GM20000 (cell line): ENCODE measurements at places on chromosomes 2 and 18.
A peak's percentile ranks its signal among the peaks of the same experiment; 100 is the strongest.

GRCh38 chr18:48990481-48991318 lies 39.9 kb upstream of the SMAD7 start:
- DNase-seq = no peak

DNA sequence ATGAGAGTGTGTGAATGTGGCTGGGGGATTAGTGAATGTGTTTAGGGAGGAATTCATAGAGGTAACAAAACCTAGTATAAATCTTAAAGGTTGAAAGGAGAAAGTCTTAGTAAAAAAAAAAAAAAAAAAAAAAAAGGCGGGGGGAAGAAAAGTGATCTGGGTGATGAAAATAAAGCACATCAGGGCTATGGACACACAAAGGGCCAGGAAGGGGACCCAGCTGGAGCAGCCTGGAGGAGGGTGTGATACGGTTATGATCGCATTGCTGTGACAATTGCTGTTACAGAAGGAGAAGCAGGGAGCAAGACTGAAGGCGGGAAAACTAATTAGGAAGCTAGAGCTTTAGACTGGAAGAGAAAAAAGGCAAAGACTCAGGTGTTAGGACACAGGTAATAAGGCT lies 85.4 kb downstream of the DLGAP1 start:
- DNase-seq = no peak

DNA sequence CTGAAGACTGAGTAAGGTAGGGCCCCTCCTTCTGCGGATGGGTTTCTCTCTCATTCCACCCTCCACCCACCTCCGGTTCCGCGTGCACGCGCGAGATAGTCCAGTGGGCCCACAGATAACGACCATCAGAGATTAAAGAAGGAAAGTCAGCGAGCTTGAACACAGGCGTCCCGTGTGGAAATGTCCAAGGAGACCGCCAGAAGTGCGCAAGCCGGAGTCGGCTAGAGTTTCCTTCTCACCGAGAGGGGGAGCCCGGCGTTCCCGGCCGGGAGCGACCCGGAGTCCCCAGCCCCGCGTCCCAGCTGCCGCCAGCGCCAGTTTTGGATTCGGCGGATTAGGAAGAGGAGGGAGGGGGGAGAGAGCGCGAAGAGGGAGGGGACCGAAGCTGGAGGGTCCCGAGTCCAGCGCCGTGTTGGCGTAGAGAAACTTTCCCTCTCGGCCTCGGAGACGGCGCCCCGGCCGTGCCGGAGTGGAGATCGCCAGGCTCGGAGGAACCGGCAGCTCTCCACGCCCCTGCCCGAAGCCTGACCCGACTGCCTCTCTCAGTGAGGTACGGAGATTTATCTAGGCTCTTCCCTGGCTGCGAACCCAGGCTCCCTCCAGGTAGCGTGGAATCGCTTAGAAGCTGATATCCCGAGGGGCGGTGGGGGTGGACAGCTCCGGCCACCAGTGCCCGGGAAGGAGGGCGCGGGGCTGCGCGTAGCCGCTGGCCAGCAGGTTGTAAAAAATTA lies at the start of gene GULP1:
GULP1 (plus strand) TSS at position 258 of the 731 bp plus-strand sequence. CDS start 185,829 bp downstream, outside the sequence.
- peak; percentile 28 for DNase-seq

GRCh38 chr2:30222636-30223360 lies 8.5 kb upstream of the LBH start:
- DNase-seq = no peak

- no peak for DNase-seq
These were observed 46.7 kb downstream of the LYPD6B start for GRCh38 chr2:149084924-149085795.

DNA sequence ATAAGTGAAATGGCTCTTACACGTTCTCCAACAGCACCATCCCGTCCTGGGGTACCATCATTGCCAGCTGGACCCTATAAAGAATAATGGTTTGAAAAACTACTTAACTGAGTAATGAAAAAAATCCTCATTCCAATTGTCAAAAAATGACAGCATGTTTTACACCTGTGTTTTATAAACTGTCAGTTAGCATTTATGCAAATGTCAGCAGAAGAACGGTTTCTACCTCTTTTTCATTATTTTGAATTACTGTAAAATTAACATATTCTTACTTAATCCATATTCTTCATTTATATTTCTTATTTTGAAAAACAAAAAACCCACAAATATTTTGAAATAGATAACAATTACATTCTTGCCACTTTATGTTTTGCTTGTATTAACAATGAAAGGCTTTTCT lies 74.0 kb downstream of the COL3A1 start:
- no peak for DNase-seq

DNA sequence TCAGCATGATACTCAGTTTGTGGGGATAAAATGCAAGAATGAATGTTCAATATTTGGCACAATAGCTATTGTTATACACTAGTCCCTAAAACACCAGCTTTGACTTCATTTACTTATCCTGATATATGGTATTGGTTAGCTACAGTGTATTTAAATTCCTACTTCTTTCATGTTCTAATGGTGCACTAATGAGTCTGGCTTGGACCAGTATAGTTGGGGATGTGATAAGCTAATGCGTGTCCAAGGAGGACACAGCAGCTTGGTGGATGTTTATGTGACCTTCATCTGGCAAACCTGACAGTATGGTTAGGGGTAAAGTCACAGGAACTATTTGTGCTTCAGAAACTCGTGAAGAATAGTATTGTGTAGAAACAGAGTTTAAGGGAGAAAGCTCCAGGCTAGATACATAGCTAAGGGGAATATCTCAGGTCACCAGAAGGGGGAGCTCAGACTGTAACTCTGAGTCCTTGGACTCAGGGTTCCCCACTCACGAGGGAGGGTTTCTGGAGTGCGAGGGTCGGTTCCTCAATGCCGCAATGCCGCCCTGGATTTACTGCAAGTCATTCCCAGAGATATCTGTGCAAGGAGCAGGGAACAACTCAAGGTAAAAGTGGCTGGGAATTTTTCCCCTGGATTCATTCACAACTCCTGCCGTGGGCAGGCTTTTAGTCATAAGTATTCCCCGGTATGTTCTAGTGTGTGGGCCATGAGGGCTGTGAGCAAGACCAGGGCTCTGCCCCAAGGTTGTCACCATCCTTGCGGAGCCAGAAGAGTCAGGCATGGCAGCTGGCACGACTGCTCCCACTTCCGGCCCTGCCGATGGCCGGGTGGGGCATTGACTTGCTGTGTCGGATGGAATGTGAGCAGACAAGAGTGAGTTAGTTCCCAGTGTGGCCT lies 14.5 kb downstream of the IL1R2 start:
- DNase-seq = peak; percentile 60

DNA sequence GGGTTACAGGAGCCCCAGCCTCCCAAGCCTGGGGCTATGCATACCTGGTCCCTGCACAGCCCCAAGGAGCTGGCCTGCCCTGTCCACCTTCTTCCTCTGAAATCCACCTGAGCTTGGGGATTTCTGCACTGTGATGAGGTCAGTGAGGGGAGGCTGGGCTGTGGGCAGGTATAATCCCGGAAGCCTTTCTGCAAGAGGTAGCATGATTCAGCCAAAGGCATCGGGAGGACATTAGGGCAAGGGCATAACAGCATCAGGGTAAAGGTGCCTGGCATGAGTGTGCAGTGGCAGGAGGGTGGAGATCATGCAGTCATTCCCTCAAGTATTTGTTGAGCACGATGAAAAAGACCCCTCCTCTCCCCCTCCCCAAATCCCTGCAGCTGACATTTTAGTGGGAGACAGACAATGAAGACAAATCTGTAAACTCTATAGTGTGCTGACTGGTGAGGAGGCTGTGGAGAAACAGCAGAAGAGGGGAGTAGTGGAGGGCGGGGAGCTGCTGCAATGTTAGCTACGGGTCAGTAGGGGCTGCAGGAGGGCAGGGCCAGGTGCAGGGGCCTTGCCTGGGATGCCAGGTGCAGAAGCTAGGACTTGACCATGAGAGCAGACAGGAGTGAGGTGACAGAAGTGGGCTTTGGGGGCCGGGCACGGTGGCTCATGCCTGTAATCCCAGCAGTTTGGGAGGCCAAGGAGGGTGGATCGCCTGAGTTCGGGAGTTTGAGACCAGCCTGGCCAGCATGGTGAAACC lies 18.7 kb downstream of the ZFP36L2 start:
- no peak for DNase-seq

DNA sequence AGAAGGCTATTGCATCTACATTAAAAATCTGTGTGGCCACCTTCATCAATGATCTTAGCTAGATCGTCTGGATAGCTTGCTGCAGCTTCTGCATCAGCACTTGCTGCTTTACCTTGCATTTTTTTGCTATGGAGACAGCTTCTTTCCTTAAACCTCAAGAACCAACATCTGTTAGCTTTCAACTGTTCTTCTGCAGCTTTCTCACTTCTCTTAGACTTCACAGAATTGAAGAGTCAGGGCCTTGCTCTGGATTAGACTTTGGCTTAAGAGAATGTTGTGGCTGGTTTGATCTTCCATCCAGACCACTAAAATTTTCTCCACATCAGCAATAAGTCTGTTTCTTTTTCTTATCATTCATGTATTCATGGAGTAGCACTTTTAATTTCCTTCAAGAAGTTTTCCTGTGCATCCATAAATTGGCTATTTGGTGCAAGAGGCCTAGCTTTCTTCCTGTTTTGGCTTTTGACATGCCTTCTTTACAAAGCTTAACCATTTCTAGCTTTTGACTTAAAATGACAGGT lies 54.4 kb upstream of the MAP4K4 start:
- DNase-seq = no peak

DNA sequence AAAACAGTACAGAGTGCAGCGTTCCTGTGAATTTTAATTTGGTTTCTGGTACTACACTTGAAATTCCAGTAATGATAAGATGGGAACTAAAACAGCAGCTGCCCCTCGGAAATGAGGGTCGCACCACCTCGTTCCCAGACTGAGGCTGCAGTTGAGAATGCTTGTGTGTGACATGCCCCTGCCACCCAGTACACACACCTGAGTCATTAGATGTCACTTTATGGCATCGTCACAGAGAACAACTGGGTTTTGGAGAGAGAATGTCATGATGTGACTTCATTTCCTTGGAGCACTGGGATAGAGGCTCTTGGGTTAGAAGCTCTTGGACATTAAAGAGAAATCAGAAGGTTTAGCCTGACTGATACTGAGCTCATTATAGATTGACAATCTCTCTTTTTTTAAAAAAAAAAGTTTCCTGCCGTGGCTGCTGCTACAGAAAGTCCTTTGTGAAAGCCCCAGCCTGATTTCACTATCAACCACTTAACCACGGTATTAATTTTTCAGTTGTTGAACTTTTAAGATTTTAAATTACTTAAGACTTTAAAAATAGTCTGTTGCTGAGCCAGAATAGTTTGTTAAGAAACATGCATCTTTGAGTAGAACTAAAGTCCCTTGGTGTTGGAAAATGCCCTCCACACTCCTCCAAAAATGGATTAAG lies 24.5 kb downstream of the BCL2L11 start:
- DNase-seq = no peak

DNA sequence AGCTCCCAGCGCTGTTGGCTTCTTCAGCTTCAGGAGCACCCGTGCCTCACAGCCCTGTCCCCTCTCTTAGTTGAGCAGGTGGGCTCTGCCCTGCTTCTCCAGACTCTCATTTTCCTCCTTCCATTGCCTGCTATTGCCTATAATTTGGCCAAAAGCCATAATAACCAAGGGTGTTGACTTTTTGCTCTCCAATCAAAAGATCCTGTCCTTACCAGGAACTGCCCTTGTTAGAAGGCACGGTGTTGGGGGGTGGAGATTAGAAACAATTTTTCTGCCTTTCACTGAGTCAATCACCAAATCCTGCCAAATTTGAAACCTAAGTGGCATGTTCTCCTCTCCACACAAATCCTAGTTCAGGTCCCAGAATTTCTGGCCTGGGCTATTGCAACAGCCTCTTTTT lies 16.7 kb upstream of the PDIA6 start:
- DNase-seq = no peak

GRCh38 chr2:66521291-66521922 lies 86.5 kb downstream of the MEIS1 start:
- DNase-seq = no peak

GRCh38 chr2:149049142-149049541 lies 10.6 kb downstream of the LYPD6B start:
- no peak for DNase-seq
